ENCODE measurements at places on chromosomes 2 and 18.
A peak's percentile ranks its signal among the peaks of the same experiment; 100 is the strongest.

- no peak for DNase-seq
These were observed 33.6 kb downstream of the MAL start for GRCh38 chr2:95058989-95059641.

DNA sequence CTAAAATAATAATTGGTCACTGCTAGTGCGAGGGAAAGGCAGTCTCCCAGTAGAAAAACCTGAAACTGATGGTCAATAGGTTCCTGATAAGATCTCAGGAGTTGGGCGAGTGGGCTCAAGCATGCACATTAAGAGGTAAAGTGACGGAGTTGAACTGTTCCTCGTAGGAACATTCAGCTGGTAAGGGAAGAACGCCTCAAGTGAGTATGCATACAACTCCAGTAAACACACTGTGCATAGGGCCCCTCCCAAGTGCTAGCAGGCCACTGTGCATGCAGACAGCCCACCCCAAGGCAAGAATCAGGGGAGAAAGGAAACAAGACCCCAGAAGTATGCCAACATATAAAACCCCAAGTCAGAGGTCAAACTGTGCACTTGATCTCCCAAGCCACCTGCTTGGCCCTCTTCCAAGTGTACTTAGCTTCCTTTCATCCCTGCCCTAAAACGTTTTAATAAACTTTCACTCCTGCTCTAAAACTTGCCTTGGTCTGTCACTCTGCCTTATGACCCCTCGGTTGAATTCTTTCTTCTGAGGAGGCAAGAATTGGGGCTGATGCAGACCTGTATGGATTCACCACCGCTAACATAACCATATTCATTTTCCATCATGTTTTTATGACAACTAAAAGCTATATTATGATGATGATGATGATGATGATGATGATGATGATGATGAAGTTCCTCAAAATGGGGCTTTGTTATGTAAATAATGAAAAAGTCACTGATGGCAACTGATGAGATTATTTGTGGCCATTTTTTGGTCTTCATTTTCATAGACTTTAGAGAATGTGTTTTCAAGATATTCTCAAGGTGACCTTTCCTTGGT, 118.0 kb upstream of the RAB27B start:
- no peak for DNase-seq

DNA sequence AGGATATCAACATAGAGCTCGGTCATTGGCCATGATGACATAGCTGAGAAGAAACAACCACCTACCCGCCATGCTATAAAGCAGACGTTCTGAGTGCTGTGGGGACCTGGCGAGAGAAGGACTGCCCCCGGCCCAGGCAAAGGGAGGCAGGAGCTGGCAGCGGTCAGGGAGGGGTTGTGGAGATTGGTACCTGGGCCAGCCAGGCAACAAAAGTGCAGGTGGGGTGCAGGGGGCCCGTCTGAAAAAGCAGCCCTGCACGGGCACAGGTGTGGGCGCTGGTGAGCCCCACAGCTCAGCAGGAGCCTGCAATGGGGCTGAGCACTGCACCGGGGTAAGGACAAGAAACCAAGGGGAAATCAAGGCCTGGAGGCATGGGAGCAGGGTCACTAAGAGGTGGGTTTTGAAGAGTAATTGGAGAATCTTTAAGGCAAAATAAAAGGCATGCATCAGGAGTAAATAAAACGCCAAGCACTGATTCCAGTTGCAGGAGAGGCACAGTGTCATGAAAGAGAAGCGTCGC, 464.0 kb downstream of the EIPR1 start:
- no peak for DNase-seq

DNA sequence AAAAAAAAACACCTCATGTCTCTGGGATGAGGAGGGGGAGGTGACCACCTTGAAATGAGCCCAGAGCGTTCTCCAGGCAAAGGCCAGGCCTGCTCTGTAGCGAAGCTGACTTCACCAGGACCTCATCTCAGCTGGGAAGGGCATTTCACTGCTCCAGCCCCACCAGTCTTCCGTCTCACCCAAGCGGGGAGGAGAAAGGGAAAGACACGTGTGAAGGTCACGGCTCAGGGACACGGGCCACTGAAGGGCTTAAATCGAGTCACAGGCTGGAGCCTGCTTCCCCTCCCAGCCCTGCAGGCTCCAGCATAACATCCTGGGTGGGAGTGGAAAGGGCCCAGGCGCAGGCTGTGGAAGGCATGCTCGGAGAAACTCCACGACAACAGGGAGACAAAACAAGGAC, 18.1 kb downstream of the THAP4 start:
- DNase-seq = no peak

GRCh38 chr2:66696886-66697285, 262.0 kb downstream of the MEIS1 start:
- no peak for DNase-seq

DNA sequence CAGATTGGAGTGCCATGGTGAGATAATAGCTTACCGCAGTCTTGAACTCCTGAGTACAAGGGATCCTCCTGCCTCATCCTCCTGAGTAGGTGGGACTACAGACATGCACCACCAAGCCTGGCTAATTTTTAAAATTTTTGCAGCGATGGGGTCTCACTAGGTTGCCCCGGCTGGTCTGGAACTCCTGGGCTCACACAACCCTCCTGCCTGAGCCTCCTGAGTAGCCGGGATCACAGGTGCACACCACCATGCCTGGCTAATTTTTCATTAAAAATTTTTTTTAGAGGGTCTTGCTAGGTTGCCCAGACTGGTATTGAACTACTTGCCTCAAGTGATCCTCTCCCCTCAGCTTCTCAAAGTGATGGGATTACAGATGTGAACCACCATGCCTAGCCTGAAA, 27.8 kb downstream of the RAB31 start:
- no peak for DNase-seq

GRCh38 chr18:53380063-53380639, 844.3 kb downstream of the MBD2 start:
- peak; percentile 30 for DNase-seq

GRCh38 chr18:62018034-62018758, 125.4 kb upstream of the RNF152 start:
- DNase-seq = peak; percentile 75

- no peak for DNase-seq
These were observed 78.6 kb downstream of the FAM210A start for GRCh38 chr18:13647761-13648160.

DNA sequence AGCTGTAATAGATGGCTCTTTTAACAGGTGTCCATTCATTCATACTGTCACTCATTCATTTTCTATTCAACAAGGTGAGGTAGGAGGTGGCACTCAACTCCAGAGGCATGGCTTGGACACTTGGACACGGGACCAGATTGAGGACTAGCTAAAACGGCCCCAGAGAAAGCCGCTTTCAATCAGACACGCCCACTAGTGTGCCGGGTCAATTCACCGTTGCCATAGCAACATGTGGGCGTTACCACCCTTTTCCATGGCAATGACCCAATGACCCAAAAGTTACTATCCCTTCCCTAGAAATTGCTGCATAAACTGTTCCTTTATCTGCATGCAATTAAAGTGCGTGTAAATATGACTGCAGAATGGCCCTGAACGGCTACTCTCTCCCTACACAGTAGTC, 49.2 kb upstream of the LGALSL start:
- DNase-seq = no peak

DNA sequence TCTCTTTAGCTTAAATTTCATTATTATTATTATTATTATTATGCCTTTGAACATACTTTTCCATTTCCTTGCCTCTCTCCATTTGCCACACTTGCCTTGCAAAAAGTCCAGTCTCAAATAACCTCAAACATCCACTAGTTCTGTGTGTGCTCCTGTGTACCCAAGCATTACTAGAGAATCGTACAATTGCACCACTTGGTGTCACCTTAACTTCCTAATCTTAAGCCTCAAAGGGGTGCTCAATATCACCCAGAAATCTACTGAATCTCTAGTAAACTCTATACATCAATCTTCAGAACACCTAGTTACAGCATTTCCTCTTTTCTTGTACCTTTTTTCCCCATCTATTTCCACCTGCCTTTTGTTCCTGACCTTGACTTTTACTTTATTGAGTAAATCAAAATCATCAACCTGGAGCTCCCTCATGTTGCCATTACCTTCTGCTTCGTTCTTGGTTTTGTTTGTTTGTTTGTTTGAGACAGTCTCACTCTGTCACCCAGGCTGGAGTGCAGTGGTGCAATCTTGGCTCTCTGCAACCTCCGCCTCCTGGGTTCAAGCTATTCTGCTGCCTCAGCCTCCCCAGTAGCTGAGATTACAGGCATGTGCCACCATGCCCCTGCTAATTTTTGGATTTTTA, 12.5 kb upstream of the SOS1 start:
- DNase-seq = no peak

- no peak for DNase-seq
These were observed 24.6 kb downstream of the THAP4 start for GRCh38 chr2:241612156-241613016.

DNA sequence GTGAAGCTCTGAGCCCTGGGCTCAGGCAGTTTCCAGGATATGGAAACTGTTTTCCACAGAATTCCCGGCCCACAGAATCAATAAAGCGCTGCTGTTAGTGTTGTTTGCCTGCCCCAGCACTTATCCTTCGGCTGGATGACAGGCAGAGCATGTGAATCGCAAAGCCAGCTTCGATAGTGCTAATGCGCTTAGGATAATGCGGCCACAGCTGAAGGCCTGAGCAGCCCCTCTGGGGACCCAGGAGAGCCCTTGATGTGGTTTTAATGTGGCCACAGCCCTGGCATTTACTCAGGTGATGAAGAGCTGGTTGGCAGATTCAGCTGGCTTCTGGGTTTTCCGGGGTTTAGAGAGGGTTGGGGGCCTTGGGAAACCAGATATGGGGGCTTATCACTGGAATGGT, 23.7 kb downstream of the PCARE start:
- DNase-seq = no peak

- DNase-seq = peak; percentile 78
These were observed at the start of gene PTPN2 for GRCh38 chr18:12883684-12884405. Gene PTPN2 (minus strand): TSS chr18:12884237. CDS start chr18:12884141, 96 bp downstream.

- no peak for DNase-seq
These were observed 36.2 kb downstream of the PTPN18 start for GRCh38 chr2:130391872-130392670.

DNA sequence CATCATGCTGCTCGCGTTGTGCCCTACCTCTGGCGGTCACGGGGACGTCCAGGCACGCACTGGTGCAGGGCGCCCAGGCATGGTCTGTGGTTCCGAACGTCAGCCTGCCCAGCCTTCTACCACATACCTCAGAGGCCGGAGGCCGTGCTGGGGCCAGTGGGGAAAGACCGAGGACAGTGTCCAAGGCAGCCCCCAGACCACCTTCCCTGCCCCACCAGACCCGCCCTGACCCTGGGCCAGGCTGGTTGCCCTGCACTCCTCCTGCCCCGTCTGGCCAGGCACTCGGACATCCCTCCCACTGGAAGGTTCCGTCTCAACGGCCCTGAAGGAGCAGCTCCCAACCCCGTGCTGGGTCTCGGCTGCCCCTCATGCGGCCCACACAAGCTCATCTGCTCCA, 32.8 kb downstream of the SLC66A2 start:
- DNase-seq = no peak

DNA sequence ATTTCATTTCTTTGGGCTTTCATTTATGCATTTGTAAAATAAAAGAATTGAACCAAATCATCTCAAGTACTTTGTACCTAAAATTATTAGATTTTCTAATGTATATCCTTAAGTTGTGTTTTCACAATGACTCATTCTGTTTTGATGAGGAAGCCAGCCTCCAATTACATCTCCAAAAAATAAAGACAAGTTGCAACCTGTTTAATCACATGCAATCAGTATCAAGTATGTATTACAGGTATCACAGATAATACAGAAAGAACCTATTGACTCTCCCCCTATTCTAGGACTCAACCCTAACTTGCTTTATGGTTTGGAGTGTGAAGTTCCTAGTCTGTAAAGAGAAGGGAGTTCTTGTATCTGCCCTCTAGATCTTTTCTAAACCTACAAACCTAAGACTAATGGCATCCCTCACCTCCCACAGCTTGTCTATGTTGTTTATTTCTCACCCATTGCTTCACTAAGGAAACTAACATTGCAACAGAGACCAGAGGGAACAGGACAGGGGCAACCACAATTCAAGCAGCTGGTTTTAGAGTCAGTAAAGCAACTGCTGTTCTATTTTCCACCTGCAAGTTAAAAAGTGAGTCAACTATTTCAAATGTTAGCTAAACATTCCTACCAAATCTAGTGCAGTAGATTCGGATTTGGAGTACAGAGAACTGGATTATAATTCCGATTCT, 141.1 kb upstream of the ETAA1 start:
- DNase-seq = no peak

DNA sequence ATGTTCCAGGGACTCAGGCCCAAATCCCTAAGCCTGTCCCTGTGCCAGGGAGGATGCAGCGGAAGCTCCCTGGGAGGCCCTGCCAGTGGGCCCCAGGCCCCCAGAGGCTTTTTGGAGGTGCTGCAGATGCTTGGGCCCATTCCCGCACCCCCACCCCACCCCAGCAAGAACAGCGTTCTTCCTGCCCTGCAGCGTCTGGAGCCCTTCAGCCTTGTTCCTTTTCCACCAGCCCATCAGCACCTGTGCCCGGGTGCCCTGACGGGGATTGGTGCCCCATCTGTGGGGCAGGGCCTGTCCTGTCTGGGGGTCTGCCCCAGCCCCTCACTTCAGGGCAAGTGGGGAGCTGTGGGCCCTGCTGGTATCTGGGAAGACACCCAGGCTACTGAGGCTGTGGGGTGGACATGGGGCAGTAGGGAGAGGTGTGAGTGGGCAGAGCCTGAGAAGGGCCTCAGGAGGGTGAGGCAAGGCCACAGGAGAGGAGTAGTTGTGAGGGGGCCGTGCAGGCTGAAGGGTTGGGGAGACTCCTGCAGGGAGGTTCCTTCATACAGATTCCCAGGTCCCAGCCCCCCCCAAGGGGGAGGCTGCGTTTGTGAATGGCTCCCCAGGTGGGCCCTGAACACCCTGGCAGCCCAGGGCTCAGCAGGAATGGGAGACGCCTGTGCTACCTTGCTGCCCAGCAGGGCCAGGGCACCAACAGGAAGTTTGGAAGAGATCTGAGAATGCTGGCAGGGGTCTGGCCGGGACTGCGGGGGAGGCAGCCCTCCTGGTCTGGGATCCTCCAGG, 2.4 kb downstream of the RNPEPL1 start:
- DNase-seq = no peak

- DNase-seq = no peak
These were observed 268.5 kb upstream of the HDAC4 start for GRCh38 chr2:239669181-239669898.

- DNase-seq = no peak
These were observed 13.0 kb downstream of the ANTXR1 start for GRCh38 chr2:69026026-69026425.

All from renal cortex interstitium (tissue), 15 donors.